ENCODE measurements at places on chromosomes 4 and X. TPM values are rescaled to one million over a fixed set of nuclear protein-coding genes. Genes with fewer than 3 reads are reported as not detected.

DNA sequence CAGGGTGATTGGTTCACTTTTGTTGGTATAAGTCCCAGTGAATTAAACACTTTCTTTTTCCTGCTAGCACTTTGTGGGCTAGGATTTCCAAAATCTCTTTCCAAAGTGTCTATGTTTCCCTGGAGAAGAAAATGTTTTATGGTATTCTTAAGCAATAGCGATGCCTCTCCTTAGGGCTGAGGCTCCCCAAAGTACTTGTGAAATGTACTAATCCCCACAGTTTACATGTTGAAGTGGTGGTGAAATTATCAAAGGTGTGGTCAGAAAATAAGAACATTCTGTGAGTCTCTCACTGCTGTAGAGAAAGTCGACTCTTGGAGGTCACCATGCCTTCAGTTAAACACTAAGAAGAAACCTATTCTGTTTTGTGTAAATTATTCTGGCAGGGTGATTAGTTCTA is 51.5 kb upstream of the AMELX start:
- no peak for DNase-seq

GRCh38 chr4:162443510-162443909 is 279.7 kb upstream of the FSTL5 start:
- no peak for DNase-seq

- no peak for DNase-seq
Observed at GRCh38 chr4:88709989-88710388, 12.4 kb upstream of the NAP1L5 start.

DNA sequence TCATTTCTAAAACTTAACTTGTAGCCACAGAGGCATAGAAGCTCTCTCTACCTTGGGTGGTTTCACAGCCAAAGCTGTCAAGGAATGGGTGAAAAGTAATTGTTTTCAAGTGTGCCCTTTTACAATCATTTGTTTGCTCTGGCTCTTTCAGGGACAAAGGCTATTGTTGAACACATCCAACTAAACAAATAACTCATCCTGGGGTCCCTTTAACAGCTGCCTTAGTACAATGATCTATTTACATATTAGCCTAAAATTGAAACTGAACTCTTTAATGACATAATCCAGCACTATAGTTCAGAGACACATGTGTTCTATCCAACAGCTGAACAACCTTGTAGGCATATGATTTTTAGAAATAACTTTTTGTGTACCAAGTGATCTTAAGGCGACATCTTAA is 3.7 kb downstream of the HHIP start:
- DNase-seq, result no peak

- DNase-seq, result no peak
Observed at GRCh38 chrX:24148535-24149350, 786 bp upstream of the ZFX start.

DNA sequence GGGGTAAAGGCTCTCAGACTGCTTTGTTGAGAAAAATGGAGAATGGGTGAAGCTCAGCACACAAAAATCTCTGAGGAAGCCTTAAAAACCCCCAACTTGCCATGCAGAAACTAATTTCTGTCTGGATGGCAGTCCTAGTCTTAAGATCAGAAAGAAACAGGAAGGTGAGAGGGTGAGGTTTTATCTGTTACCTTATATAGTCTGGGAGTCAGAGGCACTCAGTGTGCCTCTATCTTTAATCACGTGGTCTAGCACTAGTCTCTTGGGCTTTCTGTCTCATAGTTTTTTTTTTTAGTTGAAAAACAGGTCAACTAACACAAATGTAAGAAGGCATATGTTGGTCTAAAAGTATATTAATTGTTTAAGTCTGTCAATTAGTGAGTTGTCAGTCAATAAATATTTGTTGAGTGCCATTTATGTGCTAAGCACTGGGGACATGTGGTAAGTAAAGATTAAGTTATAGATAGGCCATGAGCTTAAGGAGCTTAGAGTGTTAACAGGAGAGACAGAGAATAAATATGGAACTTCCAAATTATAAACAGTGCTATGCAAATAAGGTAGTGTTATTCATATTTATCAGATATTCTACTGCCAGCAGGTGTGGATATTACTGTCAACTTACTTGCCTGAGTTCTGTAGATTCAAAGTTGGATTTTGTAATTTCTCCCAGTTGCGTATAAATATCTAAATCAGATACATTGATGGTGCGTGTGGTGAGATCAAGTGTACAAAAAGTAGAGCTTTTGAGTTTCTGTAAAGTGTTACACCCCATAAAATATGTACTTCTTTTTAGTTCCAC is 7.0 kb downstream of the CYBB start:
- DNase-seq, result no peak

The TEX13B gene
- total RNA-seq, result not detected

The ERCC6L gene
- 9.6 TPM for total RNA-seq
